Right lobe of liver (tissue), 6 donors: ENCODE measurements at places on chromosomes 4 and X.

- H3K27ac ChIP-seq, result no peak overlapping the region
- no peak for DNase-seq
- H3K36me3 ChIP-seq, result no peaks in the 10 kb centered on the region
- H3K4me3 ChIP-seq, result no peak overlapping the region
Observed at GRCh38 chr4:21890231-21890630, 58.3 kb downstream of the KCNIP4 start.

GRCh38 chr4:42878863-42879262, 13.7 kb upstream of the GRXCR1 start:
- H3K4me3 ChIP-seq, result no peak overlapping the region
- no peaks in the 10 kb centered on the region for H3K4me1 ChIP-seq
- no peak for DNase-seq
- H3K27me3 ChIP-seq, result no peaks in the 10 kb centered on the region
- H3K27ac ChIP-seq, result no peak overlapping the region

DNA sequence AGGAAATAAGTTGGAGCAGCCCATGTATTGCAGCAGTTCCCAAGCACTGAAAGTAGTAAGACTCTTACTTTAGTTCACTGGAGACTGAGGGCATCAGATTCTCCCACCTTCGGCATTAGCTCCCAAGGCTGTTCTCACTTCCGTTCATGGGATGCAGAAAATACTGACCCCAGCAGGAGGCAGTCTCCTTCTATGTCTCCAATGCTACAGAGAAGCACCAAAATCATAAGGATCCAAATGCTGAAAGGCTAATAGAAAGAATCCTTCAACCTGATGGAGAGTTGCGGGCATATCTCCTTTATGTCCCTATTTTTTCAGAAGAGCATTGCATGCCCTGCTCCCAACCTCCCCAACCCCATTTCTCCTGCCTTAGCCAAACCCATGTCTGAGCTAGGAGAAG, 32.4 kb downstream of the ADH7 start:
- H3K4me1 ChIP-seq, result peaks cover 35% of the 10 kb centered on the region
- peak overlapping the region; percentile 88 for H3K27ac ChIP-seq
- no peaks in the 10 kb centered on the region for H3K36me3 ChIP-seq
- H3K27me3 ChIP-seq, result no peaks in the 10 kb centered on the region
- no peak for DNase-seq

DNA sequence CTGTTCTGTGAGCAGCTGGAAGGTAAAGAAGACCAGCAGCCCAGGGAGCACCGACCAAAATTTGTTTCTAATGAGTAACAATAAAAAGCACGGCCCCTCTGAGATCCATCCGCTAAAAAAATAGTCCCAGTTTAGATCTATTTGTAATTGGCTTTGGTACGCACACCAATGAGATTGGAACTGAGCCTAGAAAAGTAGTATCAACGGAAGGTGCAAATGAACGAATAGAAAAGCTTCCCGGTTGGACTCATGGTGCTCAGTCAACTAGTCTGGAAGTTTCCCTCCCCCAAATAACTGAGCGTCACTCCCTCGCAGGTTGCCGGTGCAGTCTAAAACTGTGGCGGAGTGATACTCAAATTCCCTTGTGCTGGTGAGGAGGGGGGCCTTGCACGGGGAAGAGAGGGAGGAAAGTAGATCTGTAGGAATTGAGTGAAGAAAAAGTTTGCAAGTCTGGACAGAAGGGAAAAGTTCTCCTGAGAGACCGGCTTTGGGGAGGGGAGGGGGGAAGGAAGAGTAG, at the start of gene COL4A5:
Gene COL4A5 (plus strand): TSS at position 413 of the 517 bp plus-strand sequence. CDS start 288 bp downstream, outside the sequence.
- no peak within 1 kb of the TSS for H3K27ac ChIP-seq
- H3K27me3 ChIP-seq, result no peaks in the 10 kb centered on the region
- no peak for DNase-seq
- no peaks in the 10 kb centered on the region for H3K36me3 ChIP-seq
- peak within 1 kb of the TSS; percentile 46 for H3K4me3 ChIP-seq

DNA sequence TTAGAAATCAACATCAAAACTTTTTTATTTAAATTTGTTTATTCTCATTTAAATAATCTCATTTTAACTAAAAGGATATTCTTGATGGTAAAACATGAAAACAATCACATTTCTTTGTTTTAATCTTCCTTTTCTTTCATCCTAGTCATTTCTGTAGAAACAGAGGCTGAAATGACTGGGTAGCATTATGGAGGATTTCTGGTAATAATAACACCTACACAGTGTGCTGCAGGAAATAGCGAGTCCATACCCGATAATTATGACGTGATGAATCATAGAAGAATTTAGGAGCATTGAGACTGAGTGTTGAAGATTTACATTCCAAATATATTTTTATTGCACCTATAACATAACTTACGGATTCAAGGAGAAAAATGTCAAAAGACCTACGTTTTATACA, 31.4 kb upstream of the BBS12 start:
- no peaks in the 10 kb centered on the region for H3K36me3 ChIP-seq
- H3K27me3 ChIP-seq, result no peaks in the 10 kb centered on the region
- no peak overlapping the region for H3K27ac ChIP-seq
- no peak overlapping the region for H3K4me3 ChIP-seq
- DNase-seq, result no peak

DNA sequence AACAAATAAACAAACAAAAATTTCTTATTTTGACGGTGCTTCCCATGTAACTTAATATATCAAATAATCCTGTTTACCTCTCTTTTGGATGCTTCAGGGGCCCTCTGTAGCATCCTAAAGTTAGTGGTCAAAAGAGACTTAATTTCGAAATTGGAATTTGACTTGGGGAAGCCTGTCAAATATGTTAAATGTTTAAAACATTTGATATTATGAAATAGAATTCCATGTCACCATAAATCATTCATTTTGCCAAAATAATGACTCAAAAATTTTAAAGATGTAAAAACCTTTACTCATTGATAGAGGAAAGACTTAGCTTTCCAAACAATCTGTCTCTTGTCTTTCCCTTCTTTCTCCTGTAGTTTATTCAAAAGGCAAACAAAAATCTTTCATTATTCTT, 20.6 kb upstream of the TEX13A start:
- no peak overlapping the region for H3K4me3 ChIP-seq
- no peaks in the 10 kb centered on the region for H3K4me1 ChIP-seq

DNA sequence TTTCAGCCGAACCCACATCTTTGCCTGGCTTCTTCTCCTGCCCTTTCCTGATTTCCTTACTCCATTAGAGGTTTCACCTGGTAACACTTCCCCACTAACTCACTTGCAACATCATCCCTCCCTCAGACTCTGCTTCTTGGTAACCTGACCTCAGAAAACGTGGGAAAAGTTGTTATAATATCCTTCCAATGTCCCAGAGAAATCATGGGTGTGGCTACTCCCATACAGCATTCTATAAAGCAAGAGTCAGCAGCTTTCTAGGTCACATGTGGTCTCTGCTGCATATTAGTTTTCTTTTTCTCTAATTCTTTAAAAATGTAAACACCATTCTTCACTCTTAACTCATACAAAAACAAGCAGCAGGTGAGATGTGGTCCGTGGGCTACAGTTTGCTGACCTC, 283.1 kb upstream of the MAOA start:
- no peaks in the 10 kb centered on the region for H3K36me3 ChIP-seq
- H3K4me3 ChIP-seq, result no peak overlapping the region
- no peak for DNase-seq
- H3K27ac ChIP-seq, result no peak overlapping the region
- H3K27me3 ChIP-seq, result no peaks in the 10 kb centered on the region

- no peaks in the 10 kb centered on the region for H3K36me3 ChIP-seq
- no peaks in the 10 kb centered on the region for H3K4me1 ChIP-seq
Observed at GRCh38 chrX:2314831-2315365, 185.9 kb downstream of the DHRSX start.

- no peaks in the 10 kb centered on the region for H3K27me3 ChIP-seq
- H3K4me3 ChIP-seq, result no peak overlapping the region
- H3K4me1 ChIP-seq, result no peaks in the 10 kb centered on the region
Observed at GRCh38 chr4:7956270-7956808, 16.7 kb upstream of the AFAP1 start.

DNA sequence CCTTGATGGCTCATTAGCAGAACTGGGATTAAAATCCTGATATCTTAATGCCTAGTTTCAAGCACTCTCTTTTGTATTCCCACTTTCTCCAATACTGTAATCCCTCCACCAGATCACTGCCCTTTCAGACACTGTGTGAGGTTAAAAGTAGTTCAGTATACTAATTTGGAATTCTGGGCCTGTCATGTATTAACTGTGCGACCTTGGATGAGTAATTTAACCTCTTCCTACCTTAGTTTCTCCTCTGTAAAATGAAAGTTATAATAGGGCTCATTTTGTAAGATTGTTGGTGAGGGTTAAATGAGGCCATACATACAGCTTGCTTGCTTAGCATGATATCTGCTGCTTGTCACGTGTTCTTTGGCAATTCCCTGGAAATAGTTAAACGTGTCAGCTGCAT, 207.3 kb upstream of the HS3ST1 start:
- no peaks in the 10 kb centered on the region for H3K4me1 ChIP-seq
- no peaks in the 10 kb centered on the region for H3K36me3 ChIP-seq
- H3K27me3 ChIP-seq, result no peaks in the 10 kb centered on the region
- H3K4me3 ChIP-seq, result no peak overlapping the region
- H3K27ac ChIP-seq, result no peak overlapping the region

DNA sequence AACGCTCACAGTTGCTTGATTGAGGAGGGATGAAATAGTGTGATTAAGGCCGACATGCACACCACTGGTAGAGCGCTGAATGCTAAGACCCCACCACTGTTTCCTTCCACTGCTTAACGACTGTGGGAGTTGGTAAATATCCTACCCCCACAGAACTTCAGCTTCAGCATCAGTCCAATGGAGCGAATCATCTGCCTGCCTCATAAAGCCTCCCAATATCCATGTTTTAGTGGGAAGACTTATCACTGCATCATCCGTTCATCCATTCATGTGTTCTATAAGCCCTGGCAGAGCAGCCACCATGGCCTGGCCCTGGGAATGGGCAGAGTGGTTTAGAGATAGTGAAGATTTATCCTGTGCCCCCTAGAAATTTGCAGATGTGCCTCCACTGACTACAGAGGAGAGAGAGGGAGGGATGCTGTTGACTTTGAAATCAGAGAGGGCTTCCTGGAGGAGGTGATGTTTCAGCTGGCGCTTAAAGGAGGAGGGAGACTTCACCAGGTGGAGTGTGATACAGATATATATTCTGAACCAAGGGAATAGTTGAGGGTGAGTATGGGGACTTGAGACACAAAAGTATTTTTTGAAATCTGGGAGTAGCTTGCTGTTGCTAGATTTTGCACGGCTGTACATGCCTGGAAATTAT, 71.9 kb upstream of the STX18 start:
- H3K4me3 ChIP-seq, result no peak overlapping the region
- H3K27ac ChIP-seq, result no peak overlapping the region
- no peak for DNase-seq
- H3K4me1 ChIP-seq, result no peaks in the 10 kb centered on the region
- no peaks in the 10 kb centered on the region for H3K27me3 ChIP-seq

GRCh38 chrX:108138814-108139702, 47.5 kb downstream of the ATG4A start:
- no peak overlapping the region for H3K27ac ChIP-seq
- H3K4me3 ChIP-seq, result no peak overlapping the region
- DNase-seq, result no peak
- H3K4me1 ChIP-seq, result no peaks in the 10 kb centered on the region
- H3K36me3 ChIP-seq, result no peaks in the 10 kb centered on the region

GRCh38 chrX:95117556-95117955, 1443.5 kb downstream of the FAM133A start:
- DNase-seq, result no peak

DNA sequence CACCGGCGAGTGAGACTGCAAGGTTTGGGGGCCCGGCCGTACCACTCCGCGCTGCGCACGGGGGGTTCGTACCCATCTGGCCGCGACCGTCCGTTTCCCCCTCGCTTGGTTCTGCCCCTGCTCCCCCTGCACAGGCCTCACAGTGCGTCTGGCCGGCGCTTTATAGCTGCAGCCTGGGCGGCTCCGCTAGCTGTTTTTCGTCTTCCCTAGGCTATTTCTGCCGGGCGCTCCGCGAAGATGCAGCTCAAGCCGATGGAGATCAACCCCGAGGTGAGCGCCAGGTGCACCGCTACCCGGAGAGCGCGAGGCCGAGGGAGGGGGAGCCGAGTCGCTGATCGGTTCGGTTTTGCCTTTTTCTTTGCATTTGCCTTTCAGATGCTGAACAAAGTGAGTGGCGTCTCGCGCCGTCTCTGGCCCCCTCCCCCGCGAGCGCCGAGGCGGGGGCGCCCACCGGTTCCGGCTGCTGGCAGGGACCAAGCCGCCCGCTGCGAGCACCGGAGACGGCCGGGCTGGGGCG, at the start of gene UCHL1:
Gene UCHL1 (plus strand): TSS at position 189 of the 517 bp plus-strand sequence. CDS start 49 bp downstream, at position 238.
- peaks cover 7% of the 10 kb centered on the region for H3K4me1 ChIP-seq
- H3K27ac ChIP-seq, result no peak within 1 kb of the TSS
- peak within 1 kb of the TSS; percentile 42 for H3K4me3 ChIP-seq
- no peak for DNase-seq

DNA sequence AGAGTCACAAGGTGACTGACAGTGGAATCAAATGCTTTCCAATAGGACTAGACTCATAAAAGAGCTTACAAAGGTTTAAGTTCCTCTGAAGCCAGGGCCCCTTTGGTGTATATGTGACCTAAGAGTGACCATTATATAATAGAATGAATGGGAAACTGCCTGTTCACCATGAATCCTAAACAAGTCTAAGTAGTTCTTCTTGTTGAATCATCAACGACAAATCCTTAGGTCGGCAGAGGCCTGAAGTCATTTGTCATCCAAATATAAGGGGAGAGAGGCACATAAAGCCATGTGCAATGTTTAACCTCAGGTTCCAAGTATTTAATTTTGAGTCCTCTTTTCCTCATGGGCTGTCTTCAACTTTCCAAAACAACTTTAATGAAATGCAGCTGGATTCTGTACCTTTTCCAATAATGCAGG, 122.4 kb downstream of the RASL11B start:
- H3K27ac ChIP-seq, result no peak overlapping the region
- H3K36me3 ChIP-seq, result no peaks in the 10 kb centered on the region
- no peak overlapping the region for H3K4me3 ChIP-seq
- no peaks in the 10 kb centered on the region for H3K4me1 ChIP-seq
- H3K27me3 ChIP-seq, result no peaks in the 10 kb centered on the region

- H3K4me3 ChIP-seq, result no peak overlapping the region
- H3K4me1 ChIP-seq, result no peaks in the 10 kb centered on the region
- H3K36me3 ChIP-seq, result no peaks in the 10 kb centered on the region
- no peak overlapping the region for H3K27ac ChIP-seq
- H3K27me3 ChIP-seq, result no peaks in the 10 kb centered on the region
Observed at GRCh38 chr4:76441881-76442280, 6.9 kb downstream of the SHROOM3 start.

GRCh38 chrX:71579136-71579989, 1.1 kb downstream of the GCNA start:
- H3K36me3 ChIP-seq, result peaks cover 5% of the 10 kb centered on the region
- no peak for DNase-seq
- no peaks in the 10 kb centered on the region for H3K27me3 ChIP-seq
- H3K4me1 ChIP-seq, result no peaks in the 10 kb centered on the region
- H3K27ac ChIP-seq, result no peak overlapping the region

- DNase-seq, result no peak
- H3K4me3 ChIP-seq, result no peak overlapping the region
- H3K27ac ChIP-seq, result no peak overlapping the region
- H3K27me3 ChIP-seq, result no peaks in the 10 kb centered on the region
Observed at GRCh38 chr4:172762895-172763294, 405.7 kb upstream of the GALNT7 start.
